ENCODE measurements at places on chromosomes 2 and 18.

- no peak for DNase-seq
Measured at GRCh38 chr2:204575463-204575862, 30.2 kb downstream of the PARD3B start.

- DNase-seq, result no peak
Measured at GRCh38 chr2:48131539-48132270, 225.4 kb upstream of the FBXO11 start.

- DNase-seq, result no peak
Measured at GRCh38 chr2:230589497-230590015, 123.1 kb upstream of the CAB39 start.

DNA sequence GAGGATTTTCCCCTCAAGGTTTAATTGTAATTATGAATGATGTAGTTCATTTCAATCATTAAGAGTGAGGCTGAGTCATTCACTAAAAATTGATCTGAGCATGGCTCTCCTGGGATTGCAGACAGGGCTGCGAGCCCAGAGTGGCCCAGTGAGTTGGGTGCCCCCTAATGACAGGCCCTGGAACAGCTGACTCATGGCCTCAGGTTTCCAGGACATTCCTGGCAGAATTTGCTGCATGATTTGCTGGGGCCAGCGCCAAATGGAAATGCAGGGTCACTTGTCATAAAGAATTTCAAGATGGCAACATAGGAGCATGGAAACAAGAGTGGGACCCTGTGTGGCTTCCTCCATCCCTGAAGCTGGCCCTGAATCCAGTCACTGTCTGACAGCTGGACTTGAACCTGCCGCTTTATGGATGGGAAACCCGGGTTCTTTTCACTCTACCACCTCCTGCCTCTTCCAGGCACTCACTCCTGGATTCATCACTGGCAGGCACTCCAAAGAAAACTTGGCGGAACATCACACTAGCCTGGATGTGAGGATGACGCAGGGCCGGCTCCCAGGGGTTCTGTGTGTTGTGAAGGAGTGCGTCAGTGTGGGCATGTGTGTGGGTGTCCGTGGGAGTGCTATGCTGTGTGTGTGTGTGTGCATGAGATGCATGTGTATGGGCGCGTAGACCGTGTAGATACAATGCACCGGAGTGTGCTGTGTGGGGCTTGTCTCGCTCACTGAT is 15.2 kb downstream of the OTOF start:
- DNase-seq, result no peak
